A549 treated with CORT108297 at 1 μM for 4 hours (cell line): ENCODE measurements at places on chromosomes 1 and 21. TPM values are rescaled to one million over a fixed set of nuclear protein-coding genes. Genes with fewer than 3 reads are reported as not detected.

Gene CFAP74
- total RNA-seq = 0.06 to 0.08 TPM (median 0.07 TPM) in 3 of 5 replicates, not detected in the others

Gene KCNN3
- total RNA-seq = 0.02 to 0.10 TPM (median 0.06 TPM) in 5 replicates

Gene IGSF9
- 0.17 to 0.29 TPM (median 0.22 TPM) in 5 replicates for total RNA-seq

Gene ZNF648
- not detected in 5 replicates for total RNA-seq

Gene CLIC4
- total RNA-seq = 30.7 to 43.4 TPM (median 35.9 TPM) in 5 replicates

Gene GART
- total RNA-seq = 61.1 to 69.9 TPM (median 64.2 TPM) in 5 replicates

Gene C21orf91
- 1.8 to 2.3 TPM (median 2.2 TPM) in 5 replicates for total RNA-seq

Gene TARBP1
- total RNA-seq = 12.2 to 15.7 TPM (median 12.7 TPM) in 5 replicates

Gene SPATA1
- total RNA-seq = 0.32 to 1.1 TPM (median 0.62 TPM) in 5 replicates

Gene PLA2G2D
- 0.13 TPM in 1 of 5 replicates, not detected in the others for total RNA-seq

Gene FCRL1
- total RNA-seq = not detected in 5 replicates
